ENCODE measurements at places on chromosomes 1 and 21.

DNA sequence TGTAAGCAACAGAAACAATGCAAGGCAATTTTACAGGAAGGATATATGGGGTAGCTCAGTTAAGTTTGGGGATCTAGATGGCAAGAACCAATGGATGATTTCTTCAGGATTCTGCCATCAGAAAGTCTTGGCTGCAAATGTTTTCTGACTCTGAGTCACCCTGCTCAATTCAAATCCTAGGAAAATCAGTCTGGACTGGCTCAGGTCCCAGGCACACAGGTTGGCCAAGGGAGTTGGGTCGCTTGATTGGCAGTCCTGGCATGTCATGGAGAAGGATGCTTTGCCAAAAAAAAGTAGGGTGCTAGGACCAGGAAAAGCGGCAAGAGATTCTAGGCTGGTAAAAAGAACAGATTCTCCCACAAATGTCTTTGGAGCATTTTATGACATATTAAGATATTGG lies 28.9 kb upstream of the S1PR1 start:
- H3K27me3 ChIP-seq: no peaks in the 10 kb centered on the region
- H3K36me3 ChIP-seq: no peaks in the 10 kb centered on the region
- H3K27ac ChIP-seq: no peak overlapping the region
- no peak for DNase-seq
- H3K4me1 ChIP-seq: no peaks in the 10 kb centered on the region

GRCh38 chr1:67166196-67166595 lies at the start of gene IL23R:
Gene IL23R, plus strand, starts transcription at chr1:67166454. Its CDS starts 1,667 bp downstream, at chr1:67168121.
- H3K4me3 ChIP-seq: no peak within 1 kb of the TSS
- H3K36me3 ChIP-seq: no peaks in the 10 kb centered on the region
- H3K27me3 ChIP-seq: no peaks in the 10 kb centered on the region

- H3K27ac ChIP-seq: no peak overlapping the region
- H3K36me3 ChIP-seq: no peaks in the 10 kb centered on the region
- H3K4me1 ChIP-seq: 0 out of 2 replicates have a peak, but pooled peaks cover 5% of the 10 kb centered on the region
Measured at GRCh38 chr1:212124690-212125582, 89.4 kb downstream of the DTL start.

GRCh38 chr1:87880764-87881163 lies 552.1 kb downstream of the LMO4 start:
- no peak for DNase-seq
- H3K27ac ChIP-seq: no peak overlapping the region
- no peaks in the 10 kb centered on the region for H3K4me1 ChIP-seq
- H3K36me3 ChIP-seq: no peaks in the 10 kb centered on the region
- no peaks in the 10 kb centered on the region for H3K27me3 ChIP-seq

DNA sequence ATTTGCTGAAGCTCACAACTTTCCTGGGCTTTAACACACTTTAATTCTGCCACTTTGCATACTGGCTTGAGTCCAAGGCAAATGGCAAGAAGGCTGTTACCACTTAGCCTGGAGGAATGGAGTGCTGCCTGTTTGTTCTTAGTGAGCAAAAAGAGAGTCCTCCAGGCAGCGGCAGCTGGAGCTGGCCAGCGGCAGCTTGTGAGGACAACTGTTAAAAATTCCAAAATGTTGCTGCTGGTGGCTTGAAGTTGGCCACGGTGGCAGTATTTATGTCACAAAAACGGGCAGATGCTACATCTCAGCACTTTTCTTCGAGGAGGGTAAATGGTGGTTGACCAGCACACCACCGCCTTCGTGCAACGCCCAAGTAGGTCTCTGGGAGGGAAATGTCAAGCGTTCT lies 27.3 kb downstream of the STPG1 start:
- H3K27ac ChIP-seq: no peak overlapping the region
- no peaks in the 10 kb centered on the region for H3K4me1 ChIP-seq
- H3K27me3 ChIP-seq: no peaks in the 10 kb centered on the region

GRCh38 chr1:19468397-19468956 lies 16.9 kb downstream of the CAPZB start:
- peaks cover 32% of the 10 kb centered on the region for H3K4me1 ChIP-seq
- H3K27ac ChIP-seq: peak overlapping the region; percentile 67
- no peaks in the 10 kb centered on the region for H3K27me3 ChIP-seq
- no peaks in the 10 kb centered on the region for H3K36me3 ChIP-seq

GRCh38 chr1:214569357-214570004 lies 18.1 kb upstream of the PTPN14 start:
- H3K36me3 ChIP-seq: no peaks in the 10 kb centered on the region
- peaks cover 15% of the 10 kb centered on the region for H3K4me1 ChIP-seq
- H3K27me3 ChIP-seq: no peaks in the 10 kb centered on the region

GRCh38 chr1:190258003-190258402 lies 219.7 kb downstream of the BRINP3 start:
- no peaks in the 10 kb centered on the region for H3K4me1 ChIP-seq
- no peaks in the 10 kb centered on the region for H3K36me3 ChIP-seq
- no peak for DNase-seq
- H3K4me3 ChIP-seq: no peak overlapping the region
- no peak overlapping the region for H3K27ac ChIP-seq
- no peaks in the 10 kb centered on the region for H3K27me3 ChIP-seq

GRCh38 chr1:165753934-165754333 lies 14.7 kb downstream of the TMCO1 start:
- no peak for DNase-seq
- no peaks in the 10 kb centered on the region for H3K27me3 ChIP-seq
- H3K36me3 ChIP-seq: no peaks in the 10 kb centered on the region
- H3K4me3 ChIP-seq: no peak overlapping the region

DNA sequence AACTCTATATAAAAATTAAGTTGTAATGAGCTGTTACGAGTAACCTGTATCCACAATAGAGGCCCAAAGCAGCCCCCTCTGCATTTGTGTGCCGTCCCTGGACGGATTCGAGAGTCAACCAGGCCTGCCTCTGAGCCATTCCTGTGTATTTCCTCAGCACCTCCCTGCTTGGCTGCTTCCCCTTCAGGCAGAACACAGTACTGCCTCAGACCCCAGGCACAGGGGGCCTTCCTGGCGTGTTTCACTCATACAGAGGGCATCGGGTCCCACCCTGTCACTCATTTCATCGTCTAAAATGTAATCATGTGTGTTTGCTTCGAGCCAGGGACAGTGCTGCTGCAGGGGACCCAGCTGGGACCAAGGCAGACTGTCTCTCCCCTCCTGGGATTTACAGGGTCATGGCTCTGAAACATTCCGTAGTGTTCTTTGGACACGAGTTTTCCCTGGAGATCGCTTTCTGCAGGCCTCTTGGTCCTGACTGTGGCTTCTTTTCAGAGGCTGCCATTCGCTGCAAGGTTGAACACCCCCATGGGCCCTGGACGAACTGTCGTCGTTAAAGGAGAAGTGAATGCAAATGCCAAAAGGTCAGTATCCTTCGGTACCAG lies 19.4 kb downstream of the LGALS8 start:
- H3K27me3 ChIP-seq: no peaks in the 10 kb centered on the region
- H3K4me3 ChIP-seq: no peak overlapping the region
- H3K36me3 ChIP-seq: peaks cover 43% of the 10 kb centered on the region
- DNase-seq: no peak

DNA sequence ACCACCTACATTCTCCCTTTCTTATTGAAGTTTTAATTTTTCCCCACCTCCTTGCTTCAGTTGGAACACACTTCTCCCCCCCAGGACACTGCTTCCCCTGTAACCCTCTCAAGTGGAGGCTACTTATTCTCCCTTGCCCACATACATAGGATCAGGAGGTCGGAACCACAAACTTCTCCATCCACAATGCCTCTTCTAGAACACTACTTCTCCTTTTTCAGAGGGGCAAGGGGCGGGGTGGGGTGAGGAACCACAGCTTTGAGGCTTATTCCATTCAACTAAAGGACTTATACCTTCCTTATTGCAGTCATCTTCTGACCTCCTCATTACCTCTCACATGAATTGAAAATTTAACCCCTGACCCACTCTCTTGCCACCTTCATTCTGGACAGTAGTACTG lies 81.3 kb downstream of the NEK7 start:
- H3K27me3 ChIP-seq: no peaks in the 10 kb centered on the region
- no peak for DNase-seq
- peaks cover 12% of the 10 kb centered on the region for H3K4me1 ChIP-seq
- H3K4me3 ChIP-seq: no peak overlapping the region

DNA sequence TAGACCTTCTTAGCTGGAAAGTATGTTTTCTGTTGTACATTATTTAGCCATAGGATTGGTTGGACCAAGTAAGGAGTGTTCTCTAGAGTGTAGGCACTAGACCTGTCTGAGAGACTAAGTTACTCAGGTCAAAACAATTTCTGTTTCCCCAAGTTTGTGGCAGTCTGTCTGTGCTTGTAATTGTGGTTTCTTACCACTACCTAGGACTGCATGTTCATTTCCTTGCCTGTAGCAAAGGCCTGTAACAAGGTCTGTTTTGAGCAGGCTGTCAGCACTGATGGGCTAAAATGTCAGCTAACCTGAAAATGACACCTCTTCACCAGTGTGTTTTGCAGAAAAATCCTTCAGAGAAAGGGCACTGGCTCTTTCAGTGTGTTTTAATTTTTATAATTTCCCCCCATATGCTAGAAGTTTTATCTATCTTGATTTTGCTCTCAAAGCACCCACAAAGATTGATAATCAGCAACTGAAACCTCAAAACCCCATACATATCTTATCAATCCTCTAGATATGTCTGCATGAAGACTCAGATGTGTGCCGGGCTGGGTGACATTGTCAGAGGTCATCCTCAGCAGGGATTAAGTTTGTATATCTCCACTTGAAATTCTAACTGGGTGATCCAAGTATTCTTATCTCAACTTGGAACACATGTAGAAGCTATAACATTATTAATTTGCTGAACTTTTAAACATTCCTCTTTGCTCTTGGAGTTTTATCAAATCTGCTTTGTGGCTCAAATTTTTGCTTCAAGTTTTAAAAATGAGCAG lies 50.7 kb upstream of the ST6GALNAC3 start:
- no peaks in the 10 kb centered on the region for H3K27me3 ChIP-seq
- no peak for DNase-seq
- no peak overlapping the region for H3K27ac ChIP-seq
- no peak overlapping the region for H3K4me3 ChIP-seq
- peaks cover 2% of the 10 kb centered on the region for H3K4me1 ChIP-seq

DNA sequence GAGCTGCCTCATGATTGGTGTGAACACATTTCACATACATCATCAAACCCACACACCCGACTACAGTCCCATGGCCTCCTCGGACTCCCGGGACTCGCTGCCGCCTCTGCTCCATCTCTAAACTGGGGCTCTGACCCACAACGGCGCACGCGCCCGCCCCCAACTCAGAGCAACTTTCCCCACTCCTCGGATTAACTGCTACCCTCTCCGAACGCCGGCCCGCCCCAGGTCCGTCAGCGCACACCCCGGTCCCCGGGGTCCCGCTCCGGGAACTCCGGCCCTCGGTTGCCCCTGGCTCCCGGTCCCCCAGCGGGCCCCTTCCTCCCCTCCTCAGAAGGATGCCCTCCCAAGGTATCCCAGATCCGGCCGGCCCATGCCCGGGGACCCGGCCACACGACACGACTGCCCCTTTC lies 740 bp downstream of the DSTYK start:
- no peaks in the 10 kb centered on the region for H3K27me3 ChIP-seq
- DNase-seq: no peak
- H3K4me1 ChIP-seq: 0 out of 2 replicates have a peak, but pooled peaks cover 2% of the 10 kb centered on the region
- peak overlapping the region; percentile 74 for H3K27ac ChIP-seq
- peak overlapping the region; percentile 99 for H3K4me3 ChIP-seq

GRCh38 chr1:232667094-232667777 lies 37.3 kb upstream of the SIPA1L2 start:
- no peak for DNase-seq
- H3K27me3 ChIP-seq: no peaks in the 10 kb centered on the region
- no peak overlapping the region for H3K4me3 ChIP-seq
- H3K36me3 ChIP-seq: no peaks in the 10 kb centered on the region

DNA sequence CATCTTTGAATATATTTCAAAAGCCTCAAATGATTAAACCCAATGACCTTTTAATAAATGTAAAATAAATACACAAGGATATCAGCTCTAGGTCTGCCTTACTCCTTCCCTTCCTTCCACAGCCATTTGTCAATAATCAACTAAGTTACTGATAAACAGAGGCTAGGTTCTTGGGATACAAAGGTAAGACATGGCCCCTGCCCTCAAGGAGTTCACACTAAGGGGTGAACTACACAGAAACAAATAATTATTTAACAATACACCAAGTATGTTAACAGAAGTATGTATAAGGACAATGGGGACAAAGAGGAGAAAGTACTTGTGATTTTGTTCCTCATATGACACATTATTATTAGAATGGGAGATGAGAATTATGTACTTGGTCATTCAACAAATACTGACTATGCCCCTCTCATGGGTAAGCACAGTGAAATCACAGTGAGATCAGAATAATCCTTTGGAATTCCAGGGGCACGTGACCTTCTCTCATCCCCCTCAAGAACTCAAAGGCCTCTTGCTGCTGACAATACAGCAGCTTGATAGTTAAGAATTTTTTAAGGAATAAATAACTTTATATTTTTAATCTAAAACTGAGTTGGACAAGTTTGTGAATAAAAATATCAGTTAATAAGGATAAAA lies 40.2 kb downstream of the ATP1B1 start:
- H3K4me3 ChIP-seq: no peak overlapping the region
- no peak overlapping the region for H3K27ac ChIP-seq
- H3K27me3 ChIP-seq: no peaks in the 10 kb centered on the region
- no peaks in the 10 kb centered on the region for H3K36me3 ChIP-seq
- DNase-seq: no peak

DNA sequence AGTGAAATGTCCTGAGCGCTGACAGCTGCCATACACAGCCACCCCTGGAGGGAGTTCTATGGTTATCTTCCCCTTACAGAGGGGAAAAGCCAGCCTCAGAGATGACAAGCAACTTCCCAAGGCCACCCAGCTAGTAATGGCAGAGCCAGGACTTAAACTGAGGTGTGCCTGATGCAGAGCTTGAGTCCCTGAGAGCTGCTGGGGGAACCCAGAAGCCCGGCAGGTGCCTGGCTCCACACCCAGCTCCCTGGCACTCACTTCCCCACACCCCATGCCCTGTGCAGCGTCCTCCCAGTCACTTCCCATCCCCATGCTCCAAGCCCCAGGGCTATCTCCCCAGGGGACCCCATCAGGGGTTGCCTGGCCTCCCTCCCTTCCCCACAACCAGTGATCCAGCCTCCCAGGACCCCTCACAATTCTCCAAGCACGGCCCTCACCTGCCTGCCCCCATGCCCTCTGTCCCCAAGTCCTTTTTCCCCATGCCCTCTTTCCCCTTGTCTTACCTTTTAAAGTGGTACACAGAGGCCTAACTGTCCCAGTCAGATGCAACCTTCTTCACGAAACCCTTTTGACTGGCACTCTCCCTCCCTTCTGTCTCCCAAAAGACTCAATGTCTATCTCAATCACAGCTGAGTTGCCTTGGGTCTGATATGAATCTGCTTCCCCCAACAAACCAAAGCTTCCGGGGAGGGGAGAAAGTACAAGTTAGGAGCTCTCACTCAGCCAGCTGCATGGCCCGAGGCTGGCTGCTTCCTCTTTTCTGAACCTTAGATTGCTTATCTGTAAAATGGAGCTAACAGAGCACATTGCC lies 39.8 kb upstream of the LRP8 start:
- no peaks in the 10 kb centered on the region for H3K36me3 ChIP-seq
- H3K27ac ChIP-seq: no peak overlapping the region
- DNase-seq: no peak

DNA sequence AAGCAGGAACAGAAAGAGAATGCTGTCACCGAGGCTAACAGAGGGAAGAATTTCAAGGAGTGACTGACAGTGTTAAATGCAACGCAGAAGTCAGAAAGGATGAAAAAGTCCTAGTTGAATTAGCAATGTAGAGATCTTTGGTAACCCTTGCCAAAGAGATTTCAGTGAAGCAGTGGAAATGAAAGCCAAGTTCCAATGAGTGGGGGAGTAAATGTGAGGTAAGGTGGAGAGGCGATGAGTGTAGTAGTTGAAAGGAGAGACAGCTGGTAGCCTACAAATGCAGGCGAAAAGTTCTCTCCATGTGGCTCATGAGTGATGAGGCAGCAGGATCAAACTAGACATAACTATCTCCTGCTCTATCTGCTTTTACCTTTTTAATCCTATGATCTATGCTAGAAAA lies 74.6 kb upstream of the IPO9 start:
- peaks cover 12% of the 10 kb centered on the region for H3K4me1 ChIP-seq
- H3K4me3 ChIP-seq: no peak overlapping the region
- no peak overlapping the region for H3K27ac ChIP-seq
- DNase-seq: no peak
- no peaks in the 10 kb centered on the region for H3K27me3 ChIP-seq
